ENCODE measurements at places on chromosomes 5 and 9. TPM values are rescaled to one million over a fixed set of nuclear protein-coding genes. Genes with fewer than 3 reads are reported as not detected.
A peak's percentile ranks its signal among the peaks of the same experiment; 100 is the strongest.

GRCh38 chr5:118988866-118989180 lies 476 bp upstream of the DTWD2 start:
- DNase-seq, result no peak

- no peak for DNase-seq
These were observed 168.5 kb downstream of the RAB3C start for GRCh38 chr5:58751222-58751837.

DNA sequence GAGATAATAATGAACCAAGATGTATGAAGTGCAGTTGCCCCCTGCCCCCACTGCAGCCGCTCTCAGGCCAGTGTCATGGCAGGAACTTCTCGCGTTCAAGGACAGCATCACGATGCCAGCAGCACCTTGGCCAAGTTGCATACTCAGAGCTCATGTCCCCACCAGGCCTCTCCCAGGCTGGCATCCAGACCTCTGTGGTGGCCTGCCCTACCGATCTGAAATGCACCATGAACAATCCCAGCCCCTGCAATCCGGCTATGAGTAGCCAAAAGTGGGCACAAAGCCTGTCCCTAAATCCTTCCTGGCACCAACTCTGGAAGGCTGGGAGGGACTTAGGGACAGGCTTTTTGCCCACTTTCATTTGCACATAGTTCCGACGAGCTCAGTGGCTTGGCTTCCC lies 140.9 kb downstream of the PAX5 start:
- DNase-seq, result no peak

DNA sequence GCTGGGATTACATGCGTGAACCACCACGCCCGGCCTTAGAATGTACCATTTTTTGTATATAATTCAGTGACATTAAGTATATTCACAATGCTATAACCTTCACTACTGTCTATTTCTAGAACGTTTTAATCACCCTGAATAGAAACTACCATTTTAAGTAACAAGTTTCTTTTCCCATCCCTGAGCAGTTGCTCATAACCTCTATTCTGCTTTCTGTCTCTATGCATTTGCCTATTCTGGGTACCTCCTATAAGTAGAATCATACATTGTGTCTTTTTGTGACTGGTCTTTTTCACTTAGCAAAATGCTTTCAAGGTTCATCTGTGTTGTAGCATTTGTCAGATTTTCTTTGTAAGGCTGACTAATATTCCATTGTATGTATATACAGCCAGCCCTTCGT lies 39.9 kb downstream of the DDX46 start:
- DNase-seq, result no peak

GRCh38 chr5:35826554-35826953 lies 30.1 kb upstream of the IL7R start:
- no peak for DNase-seq

CCL27 gene
- not detected for total RNA-seq

DNA sequence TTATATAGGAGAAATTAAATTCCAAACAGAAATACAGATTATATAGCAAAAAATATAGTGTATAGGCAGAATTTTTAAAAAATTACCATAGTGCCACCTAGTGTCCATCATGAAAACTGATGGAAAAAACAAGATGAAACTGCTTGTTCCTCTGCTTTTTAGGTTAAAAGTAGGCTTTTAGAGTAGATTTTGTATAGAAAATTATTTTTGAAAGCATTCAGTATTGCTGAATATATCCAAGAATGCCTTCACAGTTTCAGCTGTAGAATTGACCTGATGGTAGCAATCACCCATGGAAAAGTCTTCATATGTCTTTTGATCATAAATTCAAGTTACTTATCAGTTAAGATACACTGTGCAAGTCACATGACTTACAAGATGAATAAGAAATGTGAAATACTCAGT lies 19.7 kb downstream of the RIOK2 start:
- DNase-seq, result no peak

GRCh38 chr5:176837707-176838115 lies 27.4 kb downstream of the UNC5A start:
- no peak for DNase-seq

IL3 gene
- total RNA-seq, result not detected

CATSPER3 gene
- total RNA-seq, result 0.18 TPM

IL33 gene
- total RNA-seq, result not detected

DNA sequence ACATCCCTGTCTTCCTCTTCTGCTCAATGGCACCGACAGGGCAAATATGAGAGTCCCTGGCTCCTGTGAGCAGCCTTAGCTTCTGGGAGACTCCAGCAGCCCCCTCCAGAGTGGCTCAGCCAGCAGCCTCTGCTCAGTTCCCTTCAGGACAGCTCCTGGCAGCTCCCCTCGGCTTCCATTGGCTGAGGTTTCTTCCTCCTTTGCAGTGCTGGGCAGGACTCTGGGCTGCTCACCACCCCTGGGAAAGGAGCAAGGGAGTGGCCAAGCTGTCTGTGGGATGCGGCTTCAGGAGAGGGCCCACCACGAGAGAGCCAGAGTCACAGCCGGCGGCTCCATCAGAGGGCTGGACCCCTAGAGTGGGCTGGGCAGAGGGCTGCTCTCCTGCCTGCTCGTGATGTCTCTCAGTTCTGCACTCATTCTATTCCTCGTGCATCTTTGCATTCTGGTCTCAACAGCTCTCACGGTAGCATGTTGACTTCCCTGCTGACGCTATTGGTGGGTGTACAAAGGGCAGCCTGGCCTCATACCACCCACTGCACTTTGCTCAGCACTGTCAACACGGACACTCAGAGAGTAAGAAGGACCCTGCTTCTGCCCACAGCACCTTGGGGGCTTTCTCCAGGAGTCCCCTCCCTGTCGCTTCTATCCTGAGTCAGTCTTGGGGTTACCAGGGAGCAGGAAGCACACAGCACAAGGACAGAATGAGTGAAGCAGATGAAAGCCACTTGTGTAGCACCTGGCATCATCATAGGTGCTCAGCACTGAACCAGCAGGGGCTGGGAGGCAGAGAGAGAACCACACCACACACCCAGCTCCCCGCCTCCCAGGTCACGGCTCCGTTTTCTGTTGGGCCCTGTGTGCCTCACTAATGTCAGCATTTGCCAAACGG lies 80.9 kb upstream of the ALDH1B1 start:
- DNase-seq, result no peak

DNA sequence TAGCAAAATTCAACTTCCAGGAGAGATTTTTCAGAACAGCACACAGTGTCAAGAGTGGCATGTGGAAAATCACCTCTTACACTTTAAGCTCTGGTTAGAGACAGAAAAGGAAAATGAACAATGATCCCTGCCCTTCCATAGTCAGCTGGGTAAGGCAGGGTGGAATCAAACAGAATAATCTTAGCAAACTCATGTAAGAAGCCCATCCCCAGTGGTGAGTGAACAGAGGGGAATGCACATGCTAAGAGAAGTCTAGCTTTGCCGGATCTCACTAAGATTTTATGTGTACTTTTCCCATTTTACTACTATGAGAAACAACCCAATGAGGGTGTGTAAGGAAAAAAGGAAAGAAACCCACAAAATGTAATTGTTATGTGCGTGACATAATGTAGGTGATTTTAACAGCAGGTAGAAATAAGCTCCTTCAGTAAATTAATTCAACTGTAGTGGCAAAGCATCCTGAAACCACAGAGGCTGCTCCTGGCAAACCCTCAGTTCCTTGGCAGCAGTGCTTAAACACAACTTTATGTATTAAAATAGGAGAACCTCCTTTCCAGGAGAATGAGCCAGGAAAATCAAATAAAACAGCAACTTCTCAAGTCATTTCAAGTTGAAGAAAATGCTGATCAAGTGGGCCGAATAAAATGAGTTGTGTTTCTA lies 366.0 kb upstream of the TRPC7 start:
- no peak for DNase-seq

- no peak for DNase-seq
These were observed 33.5 kb downstream of the ANXA2R start for GRCh38 chr5:43006424-43007202.

LEAP2 gene
- total RNA-seq, result 1.5 TPM

- no peak for DNase-seq
These were observed 667 bp downstream of the FBXO10 start for GRCh38 chr9:37575511-37575914.

MAPK9 gene
- total RNA-seq, result 29.9 TPM

RUSC2 gene
- total RNA-seq, result not detected

PCDHB11 gene
- total RNA-seq, result not detected

ZBTB6 gene
- 7.9 TPM for total RNA-seq

DNA sequence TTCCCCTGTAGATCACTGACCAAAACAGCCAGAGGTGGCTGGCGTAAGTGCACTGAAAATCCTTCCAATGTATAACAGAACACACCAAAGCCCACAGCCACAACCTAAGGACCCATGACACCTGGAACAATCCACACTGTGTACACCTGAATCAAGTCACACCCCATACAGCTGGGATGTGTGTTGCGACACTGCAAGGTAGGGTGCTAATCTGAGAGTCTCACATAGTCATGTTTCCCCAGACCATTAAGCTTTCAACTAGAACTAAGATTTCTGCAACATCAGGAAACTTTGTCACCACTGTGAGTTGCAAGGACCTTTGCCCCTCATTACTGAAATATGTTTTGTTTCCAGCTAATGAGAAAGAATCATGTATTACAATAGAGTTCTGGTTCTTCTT lies 59.4 kb downstream of the MED27 start:
- no peak for DNase-seq

DNA sequence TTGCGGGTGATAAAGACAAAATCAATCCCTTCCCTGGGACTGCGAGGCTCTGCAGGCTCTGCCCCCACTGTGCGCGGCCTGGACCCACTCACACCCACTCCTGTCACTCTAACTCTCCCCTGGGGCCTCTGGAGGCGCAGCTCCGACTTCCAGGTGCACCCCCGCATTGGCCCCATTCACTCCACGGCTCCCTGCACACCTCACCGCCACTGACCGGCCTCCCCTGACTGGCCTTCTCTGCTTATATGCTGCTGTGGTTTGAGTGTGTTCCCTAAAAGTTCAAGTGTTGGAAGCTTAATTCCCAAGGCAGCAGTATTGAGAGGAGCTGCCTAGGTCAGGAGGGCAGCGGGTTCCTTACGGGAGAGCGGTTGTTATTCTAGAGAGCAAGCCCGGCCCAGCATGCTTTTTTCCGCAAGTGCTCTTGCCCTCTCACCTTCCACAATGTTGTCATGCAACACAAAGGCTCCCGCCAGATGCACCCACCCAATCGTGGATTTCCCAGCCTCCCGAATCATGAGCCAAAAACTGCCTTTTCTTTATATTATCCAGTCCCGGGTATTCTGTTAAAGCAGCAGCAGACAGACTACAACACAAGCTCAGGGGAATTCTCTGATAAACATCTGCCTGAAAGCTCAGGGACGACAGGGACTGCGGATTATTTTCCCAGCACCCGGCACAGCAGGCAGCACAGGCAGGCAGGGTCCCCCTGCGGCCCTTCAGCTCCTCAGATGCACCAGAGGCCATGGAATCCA lies 73.5 kb upstream of the LRRTM2 start:
- no peak for DNase-seq

DNA sequence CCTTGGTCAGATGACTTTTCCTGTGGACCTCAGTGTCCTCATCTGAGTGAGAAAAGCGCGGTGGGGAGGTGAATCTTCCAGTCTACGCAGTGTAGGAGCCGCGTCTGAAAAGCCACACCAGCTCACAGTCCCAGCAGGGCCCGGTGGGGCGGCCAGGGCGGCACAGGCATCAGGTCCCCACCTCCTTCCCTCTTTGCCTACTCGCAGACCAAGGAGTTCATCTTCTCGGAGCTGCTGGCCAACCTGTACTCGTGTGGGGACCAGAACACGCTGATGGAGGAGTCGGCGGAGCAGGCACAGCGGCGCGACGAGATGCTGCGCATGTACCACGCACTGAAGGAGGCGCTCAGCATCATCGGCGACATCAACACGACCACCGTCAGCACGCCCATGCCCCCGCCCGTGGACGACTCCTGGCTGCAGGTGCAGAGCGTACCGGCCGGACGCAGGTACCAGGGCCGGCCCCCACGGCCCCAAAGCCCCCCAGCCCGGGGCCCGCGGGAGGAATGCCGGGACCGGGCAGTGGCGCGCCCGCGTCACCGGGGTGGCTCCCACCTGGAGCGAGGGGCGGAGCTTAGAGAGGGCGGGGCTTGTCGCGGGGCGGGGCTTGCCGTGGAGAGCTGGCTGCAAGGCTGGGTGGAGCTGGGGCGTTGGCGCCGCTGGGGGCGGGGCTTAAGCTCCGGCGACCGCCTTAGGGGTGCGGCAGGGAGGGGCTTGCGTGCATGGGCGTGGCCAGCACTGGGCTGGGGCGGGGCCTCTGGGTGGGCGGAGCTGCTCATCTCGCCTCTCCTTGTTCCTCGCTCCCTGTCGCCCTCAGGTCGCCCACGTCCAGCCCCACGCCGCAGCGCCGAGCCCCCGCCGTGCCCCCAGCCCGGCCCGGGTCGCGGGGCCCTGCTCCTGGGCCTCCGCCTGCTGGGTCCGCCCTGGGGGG lies 25.6 kb downstream of the GOLGA2 start:
- peak; percentile 25 for DNase-seq

GRIN3A gene
- total RNA-seq, result not detected

MAP1B gene
- total RNA-seq, result 0.61 TPM

DNA sequence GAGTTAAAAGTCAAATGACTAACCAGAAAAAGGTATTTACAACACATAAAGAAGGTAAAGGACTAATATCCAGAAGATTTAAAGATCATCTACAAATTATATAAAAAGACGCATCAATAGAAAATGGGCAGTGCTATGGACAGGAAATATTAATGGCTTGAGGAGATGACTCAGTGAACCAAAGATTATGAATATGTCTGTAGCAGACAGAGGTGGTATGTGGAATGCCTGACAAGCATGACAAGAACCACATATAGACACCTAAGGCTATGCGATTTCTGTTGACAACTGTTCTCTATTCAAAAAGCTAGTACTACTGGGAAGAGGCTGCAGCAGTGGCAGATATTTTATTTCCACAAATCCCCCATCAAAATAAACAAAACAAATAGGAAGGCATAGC lies 177.0 kb upstream of the SH3GL2 start:
- no peak for DNase-seq

DNA sequence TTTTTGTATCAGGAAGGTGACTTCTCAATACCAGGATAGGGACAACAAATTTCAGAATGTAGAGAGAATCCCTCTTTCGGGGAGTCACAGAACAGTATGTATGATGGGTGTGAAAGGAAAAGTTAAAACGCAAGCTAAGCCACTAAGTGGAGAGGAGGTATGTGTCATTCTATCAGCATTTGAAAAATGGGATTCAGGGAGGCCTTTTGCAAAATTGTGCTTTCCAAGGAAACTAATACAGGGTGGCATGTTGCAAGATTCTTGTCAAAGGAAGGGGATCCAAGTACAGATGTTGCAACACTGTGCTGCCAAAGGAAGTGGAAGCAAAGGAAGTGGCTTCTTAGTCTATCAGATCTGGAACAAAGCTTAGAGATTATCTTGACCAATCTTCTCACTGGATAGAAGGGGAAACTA lies 12.6 kb upstream of the TNIP1 start:
- no peak for DNase-seq

DNA sequence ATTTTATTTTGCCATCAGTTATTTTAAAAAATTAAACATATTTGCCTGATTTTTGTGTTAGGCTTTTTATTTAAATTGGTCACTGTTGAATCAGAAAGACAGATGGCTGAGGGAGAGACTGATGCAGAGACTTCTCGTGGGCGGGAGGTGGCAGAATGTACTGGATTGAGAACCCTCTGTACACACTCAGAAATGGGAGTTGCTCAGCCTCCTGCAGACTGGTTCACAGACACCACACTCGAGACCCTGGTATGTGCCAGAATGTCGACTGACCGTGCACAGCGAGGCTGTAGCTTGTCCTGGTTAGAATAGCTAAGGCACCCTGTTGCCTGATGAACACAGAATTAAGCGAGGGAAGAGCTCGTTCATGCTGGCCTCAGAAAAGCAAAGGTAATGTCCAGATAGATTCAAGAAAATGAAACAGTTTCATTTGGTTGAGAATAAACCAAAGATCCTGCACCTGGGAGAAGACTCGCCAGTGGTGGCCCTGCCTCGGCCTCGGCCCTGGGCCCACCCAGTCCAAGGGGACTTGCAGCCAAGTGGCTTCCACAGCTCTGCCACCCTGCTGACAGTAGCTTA lies 71.3 kb upstream of the OTULINL start:
- DNase-seq, result no peak

Data from GM12878 (cell line).